RPMI7951 (cell line): ENCODE measurements at places on chromosomes 1 and 21.

DNA sequence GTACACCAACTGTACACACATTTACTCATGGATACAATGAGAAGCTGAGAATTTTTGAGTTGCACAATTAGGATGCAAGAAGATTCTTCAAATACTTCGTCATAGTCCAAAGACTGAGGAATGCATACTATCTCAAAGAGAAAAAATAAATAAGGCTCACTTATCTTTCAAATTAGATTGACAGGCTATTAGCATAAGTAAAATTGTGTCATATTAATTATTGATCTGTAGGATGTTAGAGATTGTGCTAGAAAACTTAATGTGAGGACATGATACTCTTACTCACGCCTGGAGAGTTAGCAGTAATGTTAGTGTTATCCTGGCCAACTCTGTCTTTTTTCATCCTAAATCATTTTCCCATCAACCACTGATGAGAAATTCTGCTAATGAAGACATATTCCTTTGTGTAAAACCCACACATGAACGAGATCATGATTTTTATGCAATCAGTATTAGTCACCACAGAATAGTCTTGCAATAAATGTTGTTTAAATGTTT lies 659.0 kb downstream of the LTN1 start:
- DNase-seq, result no peak

- DNase-seq, result no peak
These were observed 18.3 kb upstream of the CNR2 start for GRCh38 chr1:23931491-23931880.

- peak; percentile 16 for DNase-seq
These were observed 369.7 kb downstream of the RRAGC start for GRCh38 chr1:38489844-38490270.

- DNase-seq, result no peak
These were observed 44.7 kb upstream of the PAXBP1 start for GRCh38 chr21:32816261-32816660.

DNA sequence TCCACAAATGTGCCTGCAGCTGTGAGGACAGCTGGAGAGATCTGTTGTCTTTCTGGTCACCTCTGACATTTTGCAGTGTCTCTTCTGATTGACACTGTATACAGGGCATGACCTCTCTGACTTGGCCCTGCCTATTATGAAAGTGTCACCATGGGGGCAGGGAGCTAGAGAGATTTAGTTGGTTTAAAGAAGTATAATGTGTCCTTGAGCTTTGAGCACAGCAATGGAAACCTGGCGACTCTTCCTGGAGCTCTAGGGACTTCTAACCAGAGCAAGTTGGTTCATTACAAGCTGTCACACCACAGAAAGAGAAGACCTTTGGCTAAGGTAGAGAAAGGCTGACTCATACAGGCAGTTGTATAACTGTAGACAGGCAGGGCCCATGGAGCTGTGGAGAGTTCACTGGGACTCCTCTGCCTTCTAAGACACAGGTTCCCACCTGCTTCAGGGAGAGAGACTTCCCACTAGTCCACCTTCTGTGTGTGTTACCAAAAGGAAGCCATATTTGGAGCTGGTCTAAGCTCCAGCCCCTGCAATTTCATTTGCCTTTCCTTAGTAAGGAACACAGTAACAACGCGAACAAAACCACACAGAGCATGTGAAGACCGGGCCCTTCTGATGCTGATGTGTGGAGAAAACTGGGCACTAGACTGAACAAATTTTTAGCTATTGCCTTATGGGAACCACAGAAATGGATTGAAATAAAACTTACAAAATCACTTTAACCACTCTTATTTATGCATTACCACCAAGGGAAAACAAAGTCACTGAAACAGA lies 90.5 kb upstream of the ADAR start:
- DNase-seq, result no peak

DNA sequence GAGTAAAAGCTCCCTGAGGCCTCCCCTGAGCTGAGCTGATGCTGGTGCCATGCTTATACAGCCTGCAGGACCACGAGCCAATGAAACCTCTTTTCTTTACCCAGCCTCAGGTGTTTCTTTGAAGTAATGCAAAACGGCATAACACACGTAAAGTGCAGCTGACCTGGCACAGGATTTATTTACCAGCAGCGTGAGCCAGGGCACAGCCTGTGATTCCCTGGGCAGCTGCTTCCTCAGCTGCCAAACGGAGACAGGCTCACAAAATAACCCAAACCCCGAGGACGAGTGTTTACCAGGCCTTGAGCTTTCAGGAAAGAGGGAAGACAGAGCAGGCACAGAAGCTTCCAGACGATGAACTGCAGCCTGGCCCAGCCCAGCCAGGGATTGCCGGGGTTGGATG lies 120.6 kb upstream of the ARHGEF16 start:
- no peak for DNase-seq
